Non-pigmented ciliary epithelial cell (primary cell): ENCODE measurements at places on chromosomes 5 and 9.

DNA sequence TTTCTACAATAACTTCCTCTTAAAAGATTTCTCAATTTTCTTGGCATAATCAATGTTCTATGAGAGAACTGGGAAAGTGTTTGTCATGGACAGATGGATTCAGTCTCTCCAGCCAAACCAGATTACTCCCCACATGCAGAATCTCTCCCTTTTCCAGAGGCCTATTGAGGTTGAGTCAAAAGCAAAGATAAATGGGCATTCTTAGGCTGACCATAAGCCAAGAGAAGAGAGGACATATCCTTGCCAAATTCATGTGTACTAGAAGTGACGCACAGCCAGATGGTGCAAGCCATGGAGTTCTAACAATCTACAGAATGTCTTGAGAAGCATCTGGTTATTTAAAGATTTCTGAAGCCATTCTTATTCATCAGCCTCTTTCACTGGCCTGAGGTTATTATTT lies 2115.0 kb downstream of the MAT2B start:
- DNase-seq = no peak

DNA sequence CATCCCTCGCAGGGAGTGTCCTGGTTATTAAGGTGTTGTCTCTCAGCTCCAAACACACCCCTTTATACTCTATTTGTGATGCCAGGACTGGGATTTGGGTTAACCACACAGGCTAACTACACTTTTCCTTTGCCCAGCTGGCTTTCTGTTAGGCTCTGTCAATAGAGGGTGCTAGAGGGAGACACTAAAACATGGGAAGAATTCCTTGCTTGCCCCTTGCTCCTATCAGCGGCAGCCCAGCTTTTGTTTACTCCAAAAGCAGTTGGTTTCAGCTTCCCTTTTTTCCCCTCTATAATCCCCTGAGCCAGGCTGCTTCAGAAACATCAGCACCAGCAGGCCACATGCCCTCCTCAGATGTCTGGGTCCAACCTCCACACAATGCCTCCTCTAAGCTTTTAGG lies 297.1 kb downstream of the KCTD16 start:
- no peak for DNase-seq

DNA sequence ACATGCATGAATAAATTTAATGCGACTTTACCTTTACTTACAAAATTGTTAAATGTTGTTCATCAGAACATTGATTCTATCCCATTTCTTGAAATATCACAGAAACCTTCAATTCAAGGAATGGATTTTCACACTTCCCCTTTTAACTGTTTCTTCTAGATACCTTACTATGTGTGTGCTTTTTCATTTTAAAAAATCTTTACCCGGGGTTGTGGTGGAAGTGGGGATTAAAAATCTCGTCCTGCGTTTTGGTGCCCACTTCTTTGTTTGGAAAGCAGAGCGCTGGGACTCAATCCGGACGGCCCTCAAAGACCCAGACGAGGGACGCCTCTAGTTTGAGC lies 5.8 kb upstream of the MEF2C start:
- no peak for DNase-seq

- no peak for DNase-seq
Measured at GRCh38 chr9:70442328-70442848, 27.9 kb upstream of the KLF9 start.

- no peak for DNase-seq
Measured at GRCh38 chr9:132903574-132904492, 25.1 kb downstream of the SPACA9 start.

DNA sequence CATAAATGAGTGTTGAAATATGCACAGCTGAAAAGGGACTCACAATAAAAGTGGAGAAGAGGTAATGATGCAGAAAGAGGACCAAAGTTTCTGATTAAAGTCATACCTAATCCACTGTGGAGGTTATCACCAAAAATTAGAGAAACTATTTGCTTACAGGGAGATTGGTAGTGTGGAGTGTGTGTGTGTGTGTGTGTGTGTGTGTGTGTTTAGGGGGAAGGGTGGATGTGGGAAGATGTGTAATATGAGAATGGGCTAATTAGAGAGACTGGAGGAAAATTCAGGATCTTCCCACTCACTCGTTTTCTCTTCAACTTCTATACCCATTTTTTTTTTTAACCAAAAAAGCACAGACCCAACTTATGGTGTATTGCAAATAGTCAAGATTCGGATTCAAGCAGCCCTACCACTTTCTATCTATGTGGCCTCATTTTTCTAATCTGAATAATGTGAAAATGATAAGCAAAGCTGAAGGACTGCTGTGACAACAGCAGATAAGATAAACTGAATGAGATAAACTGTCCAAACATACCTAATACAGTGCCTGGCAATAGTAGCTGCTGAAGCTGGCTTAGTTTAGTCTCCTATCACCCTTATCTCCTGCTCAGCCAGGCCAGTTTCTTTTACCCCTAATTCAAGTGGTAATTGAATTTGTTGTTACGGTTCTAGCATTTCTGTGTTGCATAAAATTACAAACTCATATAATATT lies 501.1 kb downstream of the KDM4C start:
- DNase-seq = no peak
